ENCODE measurements at places on chromosomes 1 and 21. TPM values are rescaled to one million over a fixed set of nuclear protein-coding genes. Genes with fewer than 3 reads are reported as not detected.

DNA sequence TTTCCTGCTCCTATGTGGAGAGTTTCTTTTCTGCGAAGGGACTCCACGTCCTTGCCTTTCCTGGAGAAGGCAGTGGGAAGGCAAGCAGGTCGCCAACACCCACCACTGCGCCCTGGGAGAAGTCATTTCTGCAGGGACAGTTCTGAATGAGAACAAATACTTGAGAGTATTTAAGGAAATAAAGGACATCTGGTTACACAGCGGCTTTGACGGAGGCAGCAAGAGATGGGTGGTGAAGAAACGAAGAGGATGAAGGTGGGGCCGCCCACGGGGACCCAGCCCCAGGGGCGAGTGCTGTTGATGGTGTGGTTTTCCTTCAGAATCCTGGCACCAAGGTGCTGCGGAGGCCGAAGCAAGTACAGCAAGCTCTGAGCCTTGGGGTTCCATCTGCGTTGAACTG is 75.5 kb downstream of the PSMG1 start:
- no peak for DNase-seq

GRCh38 chr1:78911956-78912880 is 94.3 kb downstream of the ADGRL4 start:
- no peak for DNase-seq

DNA sequence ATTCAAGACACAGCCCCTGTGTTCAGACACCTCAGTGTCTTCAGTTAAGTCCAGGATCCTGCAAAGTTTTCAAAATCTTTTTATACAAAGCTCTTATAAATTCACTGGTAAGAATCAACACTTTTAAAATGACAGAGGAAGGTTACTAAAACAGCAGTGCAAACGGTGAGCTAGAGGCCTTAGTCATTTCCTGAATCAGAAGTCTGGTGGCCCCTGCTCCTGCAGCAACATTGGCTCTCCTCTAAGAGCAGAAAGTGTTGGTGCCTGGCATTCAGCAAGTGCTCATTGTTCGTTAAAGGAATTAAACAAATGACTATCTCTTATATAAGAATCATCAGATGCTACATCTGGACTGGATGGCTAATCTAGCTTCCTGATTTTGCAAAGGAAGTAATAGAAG is 282.9 kb downstream of the PTGER3 start:
- no peak for DNase-seq

DNA sequence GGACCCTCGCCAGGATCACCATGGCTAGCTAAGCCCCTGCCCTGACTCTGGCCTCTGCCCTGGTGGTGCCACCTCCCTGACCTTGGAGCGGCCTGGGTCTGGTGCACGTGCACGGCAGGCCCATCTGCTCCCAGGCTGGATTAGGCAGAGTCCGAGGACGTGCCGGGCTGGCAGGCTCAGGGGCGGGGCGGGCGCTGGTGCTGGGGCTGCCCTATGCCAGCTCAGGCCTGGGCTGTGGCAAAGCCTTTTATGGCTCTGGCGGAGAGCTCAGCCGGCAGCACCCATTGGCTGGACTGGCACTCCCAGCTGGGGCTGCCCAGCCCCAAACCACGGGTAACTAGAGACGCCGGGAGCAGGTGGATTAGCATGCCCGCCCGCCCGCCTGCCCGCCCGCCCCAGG is 17.1 kb upstream of the EDN2 start:
- DNase-seq: no peak

- DNase-seq: no peak
Measured at GRCh38 chr1:203057911-203058675, 27.7 kb downstream of the MYOG start.

DNA sequence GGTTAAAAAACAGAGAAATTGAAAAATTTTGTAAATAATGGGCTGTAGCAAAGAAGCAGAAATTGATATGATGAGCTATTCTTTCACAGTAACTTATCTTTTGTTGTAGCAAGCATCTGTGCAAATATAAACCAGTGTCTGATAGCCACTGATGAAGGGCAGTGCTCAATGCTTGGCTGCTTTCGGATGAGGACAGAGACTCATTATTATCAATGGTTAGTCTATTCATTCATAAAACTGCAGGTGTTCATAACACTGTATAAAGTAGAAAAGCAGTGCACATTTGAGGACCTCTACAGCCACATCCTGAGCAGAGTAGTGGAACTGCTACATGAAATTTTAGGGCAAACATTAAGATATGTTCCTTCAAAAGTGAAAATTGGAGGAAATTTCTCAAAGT is 107.2 kb downstream of the FAF1 start:
- no peak for DNase-seq

GRCh38 chr1:87684713-87685205 is 356.1 kb downstream of the LMO4 start:
- DNase-seq: no peak

DNA sequence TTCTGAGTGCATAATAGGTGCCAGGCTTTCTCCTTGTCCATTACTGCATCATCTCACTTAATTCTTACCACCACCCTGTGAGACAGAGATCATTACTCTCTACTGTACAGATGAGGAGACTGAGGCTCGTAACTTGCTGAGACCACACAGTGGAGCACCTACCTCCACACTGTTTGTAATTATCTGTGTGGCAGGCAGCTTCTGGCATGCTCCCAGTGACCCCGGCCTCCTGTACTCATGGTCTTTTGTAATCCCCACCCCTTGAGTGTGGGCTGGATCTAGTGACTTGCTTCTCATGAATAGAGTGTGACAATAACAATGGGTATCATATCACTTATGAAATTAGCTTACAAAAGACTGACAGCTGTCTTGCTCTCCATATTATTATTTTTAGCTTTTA is 407.3 kb downstream of the MATN1 start:
- DNase-seq: no peak

- no peak for DNase-seq
Measured at GRCh38 chr1:236654957-236655356, 31.3 kb upstream of the ACTN2 start.

- DNase-seq: no peak
Measured at GRCh38 chr21:33640697-33641351, 717 bp downstream of the CRYZL1 start.

GRCh38 chr1:10508511-10508951 is 33.8 kb downstream of the PEX14 start:
- DNase-seq: no peak

DNA sequence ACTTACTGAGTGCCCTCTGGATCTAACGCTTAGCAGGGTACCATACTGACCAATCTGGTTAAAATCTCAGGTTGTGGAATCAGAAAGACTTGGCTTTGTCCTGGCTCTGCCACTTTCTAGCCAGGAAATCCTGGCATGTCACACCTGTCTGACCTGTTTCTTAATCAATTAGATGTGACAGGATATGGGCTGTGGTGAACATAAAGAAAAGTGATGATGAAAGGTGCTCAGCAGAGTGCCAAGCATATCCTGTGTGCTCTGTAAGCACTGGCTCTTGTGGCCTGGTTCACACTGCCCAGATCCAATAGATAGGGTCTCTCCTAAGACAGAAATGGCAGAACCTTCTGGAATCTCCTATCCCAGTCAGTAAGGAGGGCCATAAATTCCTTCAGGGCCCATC is 53.9 kb downstream of the PHC2 start:
- no peak for DNase-seq

DNA sequence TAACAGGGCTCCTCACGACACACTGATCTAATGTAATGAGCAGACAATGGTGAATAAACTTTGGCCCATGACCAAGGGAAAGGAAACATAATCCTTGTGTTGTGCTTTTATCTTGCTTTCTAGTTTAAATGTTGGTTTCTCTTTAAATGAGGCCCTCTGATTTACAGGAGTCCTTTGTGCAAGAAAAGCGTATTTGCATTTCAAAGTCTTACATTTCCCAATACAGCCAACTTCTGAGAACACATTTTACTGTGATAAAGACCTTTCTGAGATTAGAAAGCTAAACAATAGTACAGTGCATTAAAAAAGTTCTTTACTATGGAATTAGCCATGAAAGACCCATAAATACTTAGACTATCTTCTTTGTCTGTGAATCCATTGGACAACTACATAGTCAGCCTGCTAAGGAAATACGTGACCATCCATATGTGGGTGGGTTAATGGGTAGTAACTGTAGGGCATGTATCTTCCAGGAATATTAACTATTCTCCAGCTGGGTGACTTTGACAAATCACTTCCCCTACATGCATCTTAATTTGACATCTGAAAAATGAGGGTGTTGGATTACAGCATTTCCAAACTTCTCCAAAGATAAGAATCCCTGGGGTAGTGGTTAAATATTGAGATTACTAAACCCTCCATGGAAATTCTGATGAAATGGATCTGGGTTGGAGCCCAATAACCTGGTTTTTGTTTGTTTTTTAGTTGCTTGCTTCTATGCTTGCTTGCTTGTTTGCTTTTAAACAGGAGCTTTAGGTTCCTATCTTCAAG is 50.3 kb upstream of the USP1 start:
- no peak for DNase-seq

DNA sequence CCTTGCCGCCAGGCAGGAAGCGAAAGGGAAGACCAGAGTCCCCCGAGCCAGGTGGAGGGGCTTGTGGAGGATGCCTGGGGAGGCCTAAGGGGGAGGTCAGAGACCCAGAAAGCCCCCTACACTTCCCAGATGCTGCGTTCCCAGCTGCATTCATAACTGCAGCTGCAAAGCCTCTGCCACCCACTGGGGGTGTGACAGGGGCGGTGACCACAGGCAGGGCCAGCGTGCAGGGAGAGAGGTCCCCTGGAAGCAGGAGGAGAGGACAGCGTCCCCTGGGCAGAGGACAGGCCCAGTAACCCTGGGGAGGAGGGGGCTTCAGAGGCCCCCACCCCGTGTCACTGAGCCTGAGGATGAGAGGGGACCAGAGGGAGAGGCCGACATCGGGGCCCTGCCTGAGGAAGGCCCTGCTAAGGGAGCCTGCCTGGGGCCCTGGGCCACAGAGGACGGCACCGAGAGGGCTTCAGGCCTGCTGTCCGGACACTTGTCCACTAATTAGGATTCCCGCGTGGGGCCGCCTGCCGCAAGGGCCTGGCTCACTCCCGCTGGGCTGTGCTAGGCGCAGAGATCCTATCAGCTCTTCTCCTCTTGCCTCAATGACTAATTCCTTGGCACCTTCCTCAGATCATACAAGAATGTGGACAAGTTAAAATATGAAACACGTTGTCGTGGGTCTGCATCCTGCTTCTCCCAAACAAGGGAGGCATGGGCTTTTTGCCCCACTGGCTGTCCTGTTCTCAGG is 49.1 kb upstream of the CCDC27 start:
- DNase-seq: no peak

- peak; percentile 18 for DNase-seq
Measured at GRCh38 chr1:186304982-186305949, 69.8 kb downstream of the TPR start.

DNA sequence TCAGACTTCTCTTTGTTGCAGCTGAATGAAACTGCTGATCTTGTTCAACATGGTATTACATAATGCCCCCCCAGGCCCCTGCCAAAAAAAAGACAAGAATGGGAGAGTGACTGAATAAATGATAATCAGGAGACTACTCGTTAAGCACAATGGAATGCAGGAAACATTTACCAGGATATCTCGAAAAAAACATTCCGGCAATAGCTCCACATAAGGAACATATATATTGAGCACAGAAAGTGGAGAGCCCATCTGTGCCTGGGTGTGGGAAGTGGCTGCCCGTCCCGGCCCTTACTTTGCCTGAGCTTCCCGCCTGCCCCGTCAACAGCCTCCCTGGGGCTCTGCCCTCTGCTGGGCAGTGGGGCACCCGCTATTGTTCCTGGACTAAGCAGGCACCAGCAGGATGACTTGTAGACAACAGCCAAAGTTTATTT is 13.3 kb downstream of the TRIM11 start:
- peak; percentile 12 for DNase-seq

DNA sequence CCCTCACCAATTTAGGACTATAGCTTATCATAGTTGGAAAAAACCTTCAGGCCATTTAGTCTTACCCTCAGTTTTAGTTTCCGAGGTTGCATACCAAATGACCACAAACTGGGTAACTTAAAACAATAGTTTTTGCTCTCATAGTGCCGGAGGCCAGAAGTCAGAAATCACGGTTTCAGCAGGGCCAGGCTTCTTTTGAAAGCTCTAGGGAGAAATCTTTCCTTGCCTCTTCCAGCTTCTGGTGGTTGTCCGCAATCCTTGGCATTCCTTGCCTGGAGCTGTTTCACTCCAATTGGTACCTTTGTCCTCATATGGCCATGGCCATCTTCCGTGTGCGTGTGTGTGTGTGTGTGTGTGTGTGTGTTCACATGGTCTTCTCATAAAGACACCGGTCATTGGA is 12.4 kb upstream of the PLXNA2 start:
- no peak for DNase-seq

GRCh38 chr1:47280142-47280541 is 33.8 kb downstream of the STIL start:
- no peak for DNase-seq

- no peak for DNase-seq
Measured at GRCh38 chr1:66546047-66546810, 12.3 kb downstream of the SGIP1 start.

- DNase-seq: no peak
Measured at GRCh38 chr1:223847781-223848345, 2.1 kb upstream of the TP53BP2 start.

GRCh38 chr1:221394011-221394544 is 347.8 kb downstream of the DUSP10 start:
- DNase-seq: peak; percentile 100

DNA sequence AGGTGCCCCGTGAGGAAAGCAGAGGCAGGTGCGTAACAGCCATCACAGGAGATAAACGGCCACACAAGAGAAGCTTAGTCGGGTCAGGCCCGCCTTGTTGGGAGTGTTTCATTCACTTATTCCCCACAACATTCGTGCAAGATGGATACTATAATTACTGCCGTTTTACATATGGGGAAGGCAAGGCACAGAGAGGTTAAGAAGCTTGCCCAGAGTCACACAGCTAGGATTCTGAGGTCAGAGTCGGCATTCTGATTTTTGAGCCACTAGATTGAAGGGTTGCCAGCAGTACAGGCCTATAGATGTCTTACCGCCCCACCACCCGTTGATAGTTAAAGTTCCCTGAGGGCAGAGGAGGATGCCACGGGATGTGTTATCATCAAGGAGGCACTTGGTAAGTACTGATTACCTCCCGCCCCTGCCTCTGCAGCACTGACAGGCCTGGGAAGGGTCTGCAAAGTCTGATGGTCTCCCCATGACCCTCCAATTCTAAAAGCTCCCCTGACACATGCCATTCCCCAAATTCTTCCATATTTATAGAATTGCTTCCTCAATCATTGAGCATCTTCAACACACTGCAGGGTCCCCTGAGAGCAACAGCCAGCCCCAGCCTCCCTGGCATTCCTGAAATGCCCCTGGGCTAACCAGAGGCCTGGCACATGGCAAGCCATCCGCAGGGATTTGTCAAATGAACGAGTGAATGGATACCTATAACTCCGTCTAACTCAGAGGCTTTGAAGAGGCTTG is 74.7 kb upstream of the CLDN14 start:
- DNase-seq: no peak

- DNase-seq: no peak
Measured at GRCh38 chr1:211788626-211789025, 41.9 kb downstream of the LPGAT1 start.

Gene TLCD4
- 0.05 TPM for total RNA-seq

Gene KRTAP13-4
- not detected for total RNA-seq

Gene WNT2B
- 4.4 TPM for total RNA-seq

Gene SH2D1B
- not detected for total RNA-seq

Gene WNT3A
- total RNA-seq: not detected

Gene KCNQ4
- 0.68 TPM for total RNA-seq

Gene TSPAN1
- 8.9 TPM for total RNA-seq

Gene ITLN1
- not detected for total RNA-seq

Gene SLC9C2
- not detected for total RNA-seq

Gene SHISA4
- 35.2 TPM for total RNA-seq

Gene LRRC71
- 0.12 TPM for total RNA-seq

Gene BRINP3
- not detected for total RNA-seq

Data from glomerular endothelial cell (primary cell).